ENCODE measurements at places on chromosomes 4 and X. TPM values are rescaled to one million over a fixed set of nuclear protein-coding genes. Genes with fewer than 3 reads are reported as not detected.

Gene SMIM31
- not detected for total RNA-seq

Gene LPAR4
- total RNA-seq, result 2.6 TPM

- H3K27ac ChIP-seq, result no peak overlapping the region
- no peak for DNase-seq
- no peaks in the 10 kb centered on the region for H3K4me1 ChIP-seq
- H3K4me3 ChIP-seq, result no peak overlapping the region
Observed at GRCh38 chrX:81377329-81377728, 175.4 kb downstream of the SH3BGRL start.

GRCh38 chr4:110953191-110953590, 330.3 kb upstream of the PITX2 start:
- H3K27me3 ChIP-seq, result peaks cover 4% of the 10 kb centered on the region
- DNase-seq, result no peak
- H3K36me3 ChIP-seq, result no peaks in the 10 kb centered on the region

Gene PDZD4
- total RNA-seq, result 26.6 TPM

- peaks cover 77% of the 10 kb centered on the region for H3K27me3 ChIP-seq
- H3K4me1 ChIP-seq, result peaks cover 26% of the 10 kb centered on the region
- no peak within 1 kb of the TSS for H3K27ac ChIP-seq
- no peak for DNase-seq
Observed at GRCh38 chr4:92303621-92304027, at the start of gene GRID2. Gene GRID2 (plus strand): TSS chr4:92303966.

DNA sequence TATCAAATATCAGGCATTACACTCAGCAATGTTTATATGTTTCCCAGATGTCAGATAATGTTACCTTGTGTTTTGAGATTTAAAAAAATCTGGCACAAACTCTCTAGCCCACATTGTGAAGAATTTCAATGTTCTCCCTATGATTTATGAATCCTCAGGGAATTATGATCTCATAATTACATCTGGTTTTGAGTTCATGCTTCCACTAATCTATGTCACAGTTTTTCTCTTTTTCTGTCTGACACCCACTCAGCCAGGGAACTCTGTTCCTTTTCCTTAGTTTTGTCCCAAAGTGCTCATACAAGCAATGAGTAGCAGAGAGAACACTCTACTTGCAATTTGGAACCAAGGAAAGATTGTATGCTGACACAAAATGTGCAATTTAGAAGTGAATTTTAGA, 212.1 kb upstream of the POF1B start:
- no peaks in the 10 kb centered on the region for H3K36me3 ChIP-seq
- H3K27ac ChIP-seq, result no peak overlapping the region
- no peak for DNase-seq

Gene STAP1
- not detected for total RNA-seq

Gene ADH1C
- total RNA-seq, result not detected

Gene GPAT3
- not detected for total RNA-seq

DNA sequence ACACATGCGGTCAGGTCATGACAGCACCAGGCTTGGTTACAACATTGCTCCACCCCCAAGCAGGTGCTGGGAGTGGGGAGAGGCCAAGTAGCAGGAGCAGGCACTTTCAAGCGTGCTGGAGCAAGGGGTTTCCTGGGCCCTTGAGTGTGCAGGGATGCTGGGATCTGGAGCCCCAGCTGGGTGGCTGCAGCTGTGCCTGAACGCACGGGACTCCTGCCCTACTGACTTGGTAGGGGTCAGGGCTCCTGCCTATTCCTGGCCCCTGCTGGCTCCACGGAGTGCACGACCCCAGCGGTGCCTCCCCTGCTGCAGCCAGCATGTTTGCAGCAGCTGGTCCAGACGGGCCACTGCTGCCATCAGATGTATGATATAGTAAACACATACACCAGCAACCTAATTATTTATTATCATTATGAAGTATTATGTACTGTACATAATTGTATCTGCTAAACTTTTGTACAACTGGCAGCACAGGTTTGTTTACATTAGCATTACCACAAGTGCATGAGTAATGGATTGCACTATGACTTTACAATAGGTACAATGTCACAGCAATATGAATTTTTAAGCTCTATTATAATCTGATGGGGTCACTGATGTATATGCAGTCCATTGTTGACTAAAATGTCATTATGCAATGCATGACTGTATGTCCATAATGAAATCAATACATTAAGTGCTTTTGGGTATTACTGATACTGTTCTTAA, 620.6 kb downstream of the RAPGEF2 start:
- DNase-seq, result no peak
- H3K4me3 ChIP-seq, result no peak overlapping the region
- H3K36me3 ChIP-seq, result no peaks in the 10 kb centered on the region
- no peak overlapping the region for H3K27ac ChIP-seq
- H3K4me1 ChIP-seq, result no peaks in the 10 kb centered on the region

DNA sequence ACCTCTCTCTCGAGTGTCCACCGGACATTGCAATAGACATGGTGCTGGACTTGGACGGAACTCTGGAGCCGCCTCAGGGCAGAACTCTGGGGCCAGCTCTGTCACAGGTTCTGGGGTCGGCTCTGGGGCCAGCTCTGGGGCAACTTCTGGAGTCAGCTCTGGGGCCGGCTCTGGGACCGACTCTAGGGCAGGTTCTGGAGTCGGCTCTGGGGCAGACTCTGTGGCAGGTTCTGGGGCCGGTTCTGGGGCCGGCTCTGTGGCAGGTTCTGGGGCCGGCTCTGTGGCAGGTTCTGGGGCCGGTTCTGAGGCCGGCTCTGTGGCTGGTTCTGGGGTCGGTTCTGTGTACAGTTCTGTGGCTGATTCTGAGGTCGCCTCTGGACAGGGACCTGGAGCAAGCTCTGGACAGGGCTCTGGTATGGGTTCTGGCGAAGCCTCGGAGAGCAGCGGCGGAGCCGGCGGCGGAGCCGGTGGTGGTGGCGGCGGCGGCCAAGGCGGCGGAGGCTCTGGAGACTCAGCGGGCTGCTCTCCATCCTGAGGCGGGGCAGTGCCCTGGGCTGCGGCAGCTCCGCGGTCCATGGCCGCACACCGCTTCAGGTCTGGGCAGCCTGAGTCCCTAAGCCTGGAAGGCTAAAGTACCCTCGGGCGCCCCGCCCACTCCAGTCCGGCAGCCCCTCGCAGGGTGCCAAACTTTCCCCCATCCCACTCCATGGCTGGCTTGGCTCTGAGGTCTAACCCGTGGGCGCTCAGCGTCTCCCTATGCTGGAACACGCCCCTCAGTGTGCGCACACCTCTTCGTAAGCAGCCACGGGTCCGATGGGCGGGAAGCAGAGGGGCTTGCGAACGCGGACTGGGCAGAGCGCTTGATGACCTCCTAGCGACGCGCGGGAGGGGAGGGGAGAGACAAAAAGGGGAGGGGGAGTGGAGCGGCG, at the start of gene DGKK:
Gene DGKK (minus strand): TSS at position 723 of the 929 bp plus-strand sequence. CDS start 147 bp downstream, at position 576.
- no peaks in the 10 kb centered on the region for H3K36me3 ChIP-seq
- no peaks in the 10 kb centered on the region for H3K4me1 ChIP-seq
- peaks cover 48% of the 10 kb centered on the region for H3K27me3 ChIP-seq
- no peak within 1 kb of the TSS for H3K27ac ChIP-seq

GRCh38 chr4:124710015-124710741, 2.4 kb downstream of the ANKRD50 start:
- peaks cover 27% of the 10 kb centered on the region for H3K36me3 ChIP-seq
- no peak overlapping the region for H3K4me3 ChIP-seq
- DNase-seq, result no peak
- H3K4me1 ChIP-seq, result peaks cover 49% of the 10 kb centered on the region

Gene NRK
- 5.5 TPM for total RNA-seq

DNA sequence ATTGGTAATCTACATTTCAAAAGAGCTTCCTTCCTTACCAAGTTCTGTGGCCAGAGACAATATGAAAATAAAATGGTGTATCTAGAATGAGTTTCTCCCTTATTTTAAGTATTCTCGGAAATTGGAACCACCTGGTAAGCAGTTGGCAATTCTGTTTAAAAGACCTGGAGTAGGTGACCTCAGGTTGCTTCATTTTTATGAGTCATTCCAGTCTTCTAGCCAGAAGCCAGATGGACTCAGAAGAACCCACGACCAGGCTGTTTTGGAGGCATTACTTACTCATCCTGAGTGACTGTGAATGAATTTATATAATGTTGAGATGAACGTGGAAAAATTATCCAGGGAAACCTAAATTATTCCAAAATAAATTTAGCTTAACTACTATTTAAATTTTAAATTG, 9.1 kb downstream of the BMPR1B start:
- no peaks in the 10 kb centered on the region for H3K4me1 ChIP-seq
- no peak overlapping the region for H3K27ac ChIP-seq
- H3K27me3 ChIP-seq, result peaks cover 10% of the 10 kb centered on the region

Gene CDKL2
- 5.0 TPM for total RNA-seq

DNA sequence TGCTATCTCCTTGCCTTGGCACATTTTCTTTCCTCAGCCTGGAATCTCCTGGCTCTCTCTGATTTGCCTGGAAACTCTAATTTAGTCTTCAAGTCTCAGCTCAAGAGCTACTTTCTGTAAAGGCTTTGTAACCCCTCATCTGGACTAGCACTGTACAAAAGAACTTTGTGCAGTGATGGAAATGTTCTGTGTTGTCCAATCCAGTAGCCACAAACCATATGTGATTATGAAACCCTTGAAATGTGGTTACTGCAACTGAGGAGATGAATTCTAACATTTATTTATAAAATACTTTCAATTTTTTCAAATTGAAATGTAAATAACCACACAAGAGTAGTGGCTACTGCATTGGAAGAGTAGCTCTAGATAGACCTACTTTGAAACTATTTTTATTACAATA, 66.6 kb upstream of the HS3ST1 start:
- no peak for DNase-seq
- H3K36me3 ChIP-seq, result no peaks in the 10 kb centered on the region
- H3K4me1 ChIP-seq, result no peaks in the 10 kb centered on the region
- no peak overlapping the region for H3K27ac ChIP-seq
- no peak overlapping the region for H3K4me3 ChIP-seq
- no peaks in the 10 kb centered on the region for H3K27me3 ChIP-seq

- H3K4me1 ChIP-seq, result peaks cover 84% of the 10 kb centered on the region
- H3K36me3 ChIP-seq, result peaks cover 13% of the 10 kb centered on the region
- H3K27me3 ChIP-seq, result no peaks in the 10 kb centered on the region
- H3K4me3 ChIP-seq, result no peak overlapping the region
- DNase-seq, result no peak
Observed at GRCh38 chr4:7859326-7859725, 80.3 kb downstream of the AFAP1 start.

DNA sequence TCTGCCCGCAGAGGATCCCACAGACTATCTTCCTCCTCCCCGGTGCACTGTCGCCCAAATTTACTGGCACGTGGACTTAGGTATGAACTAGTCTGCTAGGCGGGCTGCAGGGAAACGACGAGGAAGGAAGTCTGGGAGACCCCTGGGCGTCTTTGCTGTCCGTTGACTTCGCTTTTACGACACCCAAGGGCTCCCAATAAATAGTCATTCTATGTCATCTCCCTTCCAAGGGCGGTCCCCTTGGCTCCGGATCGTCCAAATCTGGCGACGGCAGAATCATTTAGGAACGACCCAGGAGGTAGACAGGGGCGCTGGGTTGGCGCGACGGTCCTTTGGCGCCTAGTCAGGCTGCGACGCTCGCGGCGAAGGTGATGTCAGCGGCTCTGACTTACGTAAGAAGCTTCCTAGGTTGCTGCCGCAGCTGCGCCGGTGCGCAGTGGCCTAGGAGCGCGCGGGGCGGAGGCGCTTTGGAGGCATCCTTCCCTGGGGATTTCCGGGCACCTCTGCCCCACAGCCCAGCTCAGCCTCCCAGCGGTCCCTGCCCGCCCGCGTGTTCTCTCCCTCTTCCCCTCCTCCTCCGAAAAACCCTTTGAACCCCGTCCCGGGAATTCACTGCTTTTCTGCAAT, 2.2 kb downstream of the NHS start:
- peaks cover 11% of the 10 kb centered on the region for H3K4me1 ChIP-seq
- peaks cover 56% of the 10 kb centered on the region for H3K27me3 ChIP-seq
- DNase-seq, result no peak
- H3K4me3 ChIP-seq, result peak overlapping the region; percentile 51
- no peak overlapping the region for H3K27ac ChIP-seq

- no peaks in the 10 kb centered on the region for H3K36me3 ChIP-seq
- H3K27me3 ChIP-seq, result no peaks in the 10 kb centered on the region
- H3K27ac ChIP-seq, result no peak overlapping the region
- no peak for DNase-seq
- H3K4me1 ChIP-seq, result peaks cover 4% of the 10 kb centered on the region
- no peak overlapping the region for H3K4me3 ChIP-seq
Observed at GRCh38 chr4:144564358-144564757, 81.6 kb upstream of the HHIP start.

- no peak overlapping the region for H3K27ac ChIP-seq
- DNase-seq, result no peak
- H3K27me3 ChIP-seq, result no peaks in the 10 kb centered on the region
- H3K4me1 ChIP-seq, result peaks cover 26% of the 10 kb centered on the region
- H3K4me3 ChIP-seq, result no peak overlapping the region
Observed at GRCh38 chr4:139884438-139884837, 218.8 kb downstream of the MGST2 start.

- peaks cover 13% of the 10 kb centered on the region for H3K4me1 ChIP-seq
- H3K36me3 ChIP-seq, result peaks cover 4% of the 10 kb centered on the region
- H3K27me3 ChIP-seq, result no peaks in the 10 kb centered on the region
- no peak for DNase-seq
Observed at GRCh38 chrX:155263854-155264628, at the start of gene RAB39B. Gene RAB39B (minus strand): TSS chrX:155264491. CDS start chrX:155264288, 203 bp downstream.

DNA sequence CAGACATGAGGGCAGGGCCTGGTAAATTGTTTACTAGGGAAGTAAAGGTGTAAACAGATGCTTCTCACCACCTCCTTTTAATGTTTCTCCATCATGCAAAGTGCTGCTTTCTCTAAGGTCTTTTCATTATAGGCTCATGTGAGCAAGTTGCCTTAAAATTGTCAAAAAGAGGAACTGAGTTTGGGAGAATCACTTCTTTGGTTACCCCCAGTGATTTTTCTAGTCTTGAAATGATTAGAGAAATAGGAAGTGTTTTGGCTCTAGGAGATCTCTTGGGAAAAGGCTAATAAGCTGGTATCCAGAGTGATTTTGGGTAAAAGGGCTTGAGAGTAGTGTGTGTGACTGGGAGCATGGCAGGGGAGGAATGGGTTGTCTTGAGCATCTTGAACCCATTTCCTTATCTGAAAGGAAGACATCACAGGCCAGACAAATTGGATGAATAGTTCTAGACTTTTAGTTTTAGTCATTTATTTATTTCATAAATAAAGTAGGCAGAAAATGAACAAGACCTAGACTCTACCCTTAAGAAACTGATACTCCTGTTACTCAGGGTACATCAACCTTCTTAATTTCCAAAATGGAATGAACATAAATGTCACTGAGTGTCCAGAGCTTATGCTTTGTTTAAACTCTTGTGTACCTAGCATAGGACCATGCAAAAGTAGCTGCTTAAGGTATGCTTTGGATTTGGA, 14.2 kb downstream of the GRPR start:
- no peak overlapping the region for H3K4me3 ChIP-seq
- no peak for DNase-seq
- H3K27ac ChIP-seq, result no peak overlapping the region
- H3K27me3 ChIP-seq, result peaks cover 2% of the 10 kb centered on the region
- H3K4me1 ChIP-seq, result peaks cover 3% of the 10 kb centered on the region
- H3K36me3 ChIP-seq, result no peaks in the 10 kb centered on the region

GRCh38 chr4:2795300-2795892, 2.5 kb downstream of the SH3BP2 start:
- H3K4me1 ChIP-seq, result peaks cover 68% of the 10 kb centered on the region
- no peaks in the 10 kb centered on the region for H3K27me3 ChIP-seq
- no peak for DNase-seq
- peaks cover 2% of the 10 kb centered on the region for H3K36me3 ChIP-seq

- H3K36me3 ChIP-seq, result no peaks in the 10 kb centered on the region
- no peak overlapping the region for H3K27ac ChIP-seq
- H3K4me1 ChIP-seq, result peaks cover 12% of the 10 kb centered on the region
- H3K27me3 ChIP-seq, result peaks cover 6% of the 10 kb centered on the region
- H3K4me3 ChIP-seq, result no peak overlapping the region
Observed at GRCh38 chr4:26194764-26195163, 126.0 kb upstream of the RBPJ start.

Gene STATH
- not detected for total RNA-seq
